ENCODE measurements at places on chromosomes 4 and X.

GRCh38 chr4:80911458-80911857, 119.0 kb upstream of the BMP3 start:
- no peak for DNase-seq

- no peak for DNase-seq
These were observed 2.0 kb downstream of the CLRN2 start for GRCh38 chr4:17516980-17517379.

DNA sequence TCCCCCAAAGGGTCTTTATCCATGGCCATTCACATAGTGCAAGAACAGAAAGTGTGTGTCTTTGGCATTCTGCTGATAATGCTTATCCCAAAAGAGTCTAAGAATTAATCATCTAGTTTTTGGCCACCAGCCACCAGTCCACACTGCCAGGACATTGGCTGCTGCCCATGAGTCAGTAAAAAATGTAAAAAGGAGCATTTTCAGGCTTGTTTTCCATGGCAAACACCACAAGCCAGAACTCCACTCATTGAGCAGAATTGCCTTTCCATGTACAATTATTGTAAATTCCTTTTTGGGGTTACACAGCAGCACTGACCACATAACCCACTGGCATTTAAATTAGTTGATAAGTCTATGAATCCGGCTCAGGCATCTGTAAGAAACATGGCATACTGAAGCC, 89.2 kb upstream of the PRDX4 start:
- no peak for DNase-seq

DNA sequence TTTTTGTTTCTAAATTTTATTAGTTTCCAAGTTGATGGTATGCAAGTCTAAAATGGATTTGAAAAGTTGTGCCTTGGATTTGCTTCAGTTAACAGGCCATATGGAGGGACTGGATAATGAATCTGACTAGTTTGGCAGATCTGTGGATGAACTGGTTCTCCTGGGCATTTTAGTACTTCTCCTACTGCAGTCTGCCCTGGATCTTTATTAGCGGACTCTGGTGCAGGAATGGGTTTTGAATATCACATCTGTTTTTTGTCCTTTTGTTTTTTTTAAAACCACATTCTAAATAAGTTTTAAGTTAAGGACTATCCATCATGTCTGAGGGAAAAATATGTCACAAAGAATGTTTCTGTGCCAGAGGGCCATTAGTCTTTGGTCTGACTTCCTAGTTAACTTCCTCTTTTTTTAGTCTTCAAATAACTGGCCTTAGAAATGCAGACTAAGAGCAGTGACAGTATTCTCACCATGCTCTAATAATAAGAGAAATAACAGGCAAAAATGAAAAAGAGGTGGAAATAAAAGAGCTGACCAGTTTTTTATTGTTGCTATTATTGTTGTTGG, 13.9 kb upstream of the DCK start:
- no peak for DNase-seq

GRCh38 chrX:124085063-124085462, 123.6 kb downstream of the STAG2 start:
- no peak for DNase-seq

DNA sequence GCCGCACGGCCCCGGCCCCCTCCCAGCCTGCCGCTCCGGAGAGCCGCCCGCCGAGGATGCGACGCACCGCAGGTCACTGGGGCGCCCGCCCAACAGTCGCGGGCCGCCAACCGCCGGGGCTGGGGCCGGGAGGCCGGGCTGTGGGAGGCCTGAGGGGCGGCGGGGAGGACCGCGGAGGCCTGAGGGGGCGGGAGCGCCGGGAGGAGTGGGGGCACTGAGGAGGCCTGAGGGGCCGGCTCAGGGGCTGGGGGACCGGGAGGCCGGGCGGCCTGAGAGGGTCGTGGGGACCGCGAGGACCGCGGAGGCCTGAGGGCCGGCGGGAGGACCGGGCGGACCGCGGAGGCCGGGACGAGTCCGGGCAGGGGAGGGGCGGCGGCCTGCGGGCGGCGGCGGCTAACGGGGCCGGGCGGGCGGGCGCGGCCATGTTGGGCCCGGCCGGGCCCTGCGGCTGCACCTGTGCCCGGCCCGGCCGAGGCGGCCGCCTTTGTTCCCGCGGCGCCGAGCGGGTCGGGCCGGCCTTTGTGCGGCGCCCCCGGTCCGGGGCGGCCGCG, 353 bp downstream of the NSD2 start:
- DNase-seq = peak; percentile 51

GRCh38 chr4:69095301-69095731, 958 bp upstream of the UGT2B7 start:
- DNase-seq = no peak

GRCh38 chrX:9279234-9279544, 185.7 kb upstream of the TBL1X start:
- DNase-seq = no peak

DNA sequence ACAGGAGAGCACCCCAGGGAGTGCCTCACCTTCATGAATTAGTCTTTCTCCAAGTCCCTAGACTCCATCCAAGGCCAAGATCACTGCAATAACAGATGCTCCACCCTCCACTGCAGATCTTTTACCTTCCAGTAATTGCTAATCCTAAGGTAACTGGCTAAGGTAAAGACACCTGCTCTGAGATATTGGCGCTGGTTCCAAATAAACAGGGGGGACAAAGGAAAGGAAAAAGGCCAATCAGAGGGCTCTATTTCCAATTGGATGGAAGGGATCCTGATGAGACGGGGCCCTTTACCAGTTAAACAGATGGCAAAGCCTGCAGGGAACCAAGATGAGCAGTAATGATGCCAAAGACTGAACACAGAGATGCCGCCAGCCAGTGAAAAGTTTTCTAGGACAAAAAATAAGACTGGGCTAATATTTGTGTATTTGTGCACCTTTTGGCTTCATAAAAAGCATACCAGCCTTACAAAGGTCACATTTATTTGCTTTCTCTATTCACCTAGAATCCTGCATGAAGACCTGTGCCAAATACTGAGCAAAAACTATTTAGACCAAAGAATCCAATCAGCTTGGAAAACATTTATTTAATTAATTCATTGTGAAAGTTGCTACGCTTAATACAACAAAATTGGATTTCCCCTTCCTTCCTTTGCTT, 148.5 kb downstream of the PPP3CA start:
- DNase-seq = peak; percentile 79

DNA sequence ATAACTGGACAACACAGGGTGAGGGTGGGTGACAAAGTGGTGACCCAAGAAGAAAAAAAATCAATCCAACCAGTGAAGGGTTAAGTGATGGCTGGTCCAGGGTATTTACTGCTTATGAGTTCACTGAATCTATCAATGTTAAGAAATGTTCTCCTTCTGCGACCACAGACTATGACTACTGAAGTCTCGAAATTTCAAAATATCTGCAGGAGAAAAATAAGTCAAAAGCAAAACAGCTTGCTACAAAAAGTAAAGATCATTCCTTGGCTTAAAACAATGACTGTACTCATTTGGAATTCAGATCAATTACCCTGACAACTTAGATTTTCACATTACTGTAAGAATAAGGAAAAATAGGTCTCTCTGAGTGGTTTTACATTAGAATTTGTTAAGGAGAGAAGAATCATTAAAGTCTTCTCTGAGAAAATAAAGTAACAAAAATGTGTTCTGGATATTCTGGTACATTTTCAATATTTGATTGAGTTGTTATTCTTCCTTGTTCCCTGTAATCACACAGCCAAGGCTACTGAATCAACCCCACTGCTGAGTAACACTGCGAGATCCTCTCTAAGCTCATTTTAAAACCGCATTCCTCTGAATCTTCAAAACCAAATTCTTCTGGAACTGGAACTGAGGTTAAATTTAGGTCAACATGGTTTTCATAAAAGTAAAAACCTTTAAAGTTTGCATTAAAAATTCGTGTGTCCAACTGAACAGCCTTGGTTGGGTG, 22.7 kb downstream of the SMPX start:
- DNase-seq = no peak

DNA sequence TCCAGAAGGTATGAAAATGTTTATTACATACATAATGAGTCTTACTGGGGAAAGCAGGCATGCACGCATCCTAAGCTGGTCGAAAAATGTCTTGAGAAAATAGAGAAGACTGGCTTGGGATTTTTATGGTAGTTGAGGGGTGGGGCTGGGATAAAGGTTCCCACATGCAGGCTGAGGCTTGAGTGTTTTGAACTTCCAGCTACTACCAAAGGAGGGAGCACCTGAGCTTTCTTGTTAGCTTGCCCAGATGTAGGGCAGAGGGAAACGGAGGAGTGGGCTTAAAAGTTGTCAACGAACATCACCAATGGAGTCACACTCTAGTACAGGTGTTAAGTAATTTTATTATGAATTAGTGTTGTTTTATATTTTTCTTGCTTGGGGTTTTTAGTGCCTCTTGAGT, 39.6 kb upstream of the SRPX start:
- DNase-seq = no peak

DNA sequence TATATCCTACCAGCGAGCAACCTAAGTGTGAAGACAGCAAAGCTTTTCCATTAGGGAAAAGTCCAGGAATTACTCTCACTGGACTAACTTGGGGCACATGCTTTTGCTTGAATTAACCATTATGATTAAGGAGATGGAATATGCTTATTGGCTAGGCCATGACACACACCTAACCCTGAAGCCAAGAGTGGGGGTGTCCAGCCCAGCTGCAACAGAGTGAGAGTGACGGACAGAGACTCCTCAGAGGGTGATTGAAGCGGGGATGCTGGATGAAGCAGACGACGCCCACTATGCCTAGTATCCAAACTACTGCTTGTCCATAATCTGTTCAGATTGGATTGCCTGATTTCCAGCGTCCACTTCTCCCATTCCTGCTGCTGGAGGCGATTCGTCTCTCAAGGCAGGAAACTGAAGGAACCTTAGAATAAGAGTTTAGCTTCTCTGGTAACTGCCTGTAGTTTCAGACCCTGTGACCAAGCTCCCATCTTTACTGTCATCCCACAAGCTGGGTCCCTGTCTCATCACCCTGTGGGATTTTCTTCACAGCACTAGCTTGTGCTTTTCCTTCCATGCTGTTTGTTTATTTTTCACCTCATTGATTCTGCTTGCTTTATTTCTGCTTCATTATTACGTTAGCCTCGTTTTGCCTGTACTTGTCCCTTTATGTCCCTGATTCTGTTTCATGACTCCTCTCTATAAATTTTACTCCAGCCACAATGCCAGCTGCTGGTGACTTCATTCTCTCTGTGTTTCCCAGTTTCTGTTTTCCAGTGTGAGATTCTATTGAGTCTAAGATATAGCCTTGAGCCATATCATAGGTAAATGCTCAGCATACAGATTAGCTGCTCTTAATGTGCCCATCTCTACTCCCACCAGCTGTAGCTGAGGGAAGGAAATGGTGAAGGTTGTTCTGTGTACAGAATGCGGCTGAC, 19.0 kb downstream of the FAM47E start:
- no peak for DNase-seq

DNA sequence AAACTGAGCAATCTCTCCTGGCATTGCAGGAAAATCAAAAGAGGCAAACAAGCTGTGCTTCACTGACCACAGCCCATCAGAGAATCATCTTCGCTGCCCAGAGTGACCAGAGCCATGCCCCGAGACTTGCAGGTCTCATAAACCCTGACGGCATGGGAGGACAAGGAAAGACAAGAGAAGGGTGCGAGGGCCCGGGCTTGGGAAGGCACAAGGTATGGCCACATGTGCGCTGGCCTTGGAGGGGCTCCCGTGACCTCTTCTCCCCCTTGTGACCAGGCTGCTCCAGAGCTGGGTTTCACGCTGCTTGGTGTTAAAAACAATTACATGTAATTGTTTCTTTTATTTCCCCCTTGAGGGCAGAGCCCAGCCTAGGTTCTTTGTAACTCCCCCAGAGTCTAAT, 20.8 kb downstream of the DCTD start:
- no peak for DNase-seq

- no peak for DNase-seq
These were observed 110.7 kb downstream of the WDFY3 start for GRCh38 chr4:84855774-84856173.

GRCh38 chr4:87912164-87913004, 63.1 kb upstream of the SPP1 start:
- DNase-seq = no peak

GRCh38 chrX:121195719-121196118, 148.3 kb downstream of the GLUD2 start:
- no peak for DNase-seq

DNA sequence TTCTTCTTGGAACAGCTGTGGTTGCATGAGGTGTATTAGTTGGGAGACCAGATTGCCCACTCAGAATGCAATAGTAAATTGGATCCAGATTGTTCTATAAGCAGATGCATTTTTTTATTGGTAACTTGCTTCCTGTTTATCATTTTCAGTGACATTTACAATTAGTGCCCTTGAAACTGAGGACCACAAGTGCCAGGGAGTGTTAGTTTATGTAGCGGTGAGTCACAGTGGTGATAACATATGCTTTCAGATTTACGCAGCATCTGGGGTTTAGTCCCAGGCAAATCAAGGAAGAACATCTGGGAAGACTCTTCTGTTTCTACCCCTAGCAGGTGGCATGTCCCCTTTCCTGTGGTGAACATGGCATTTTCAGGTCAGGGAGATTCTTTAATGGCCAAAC, 24.1 kb downstream of the FRMPD4 start:
- no peak for DNase-seq

- no peak for DNase-seq
These were observed 76.0 kb downstream of the INTS6L start for GRCh38 chrX:135596495-135596894.

GRCh38 chr4:26275281-26275680, 45.5 kb upstream of the RBPJ start:
- no peak for DNase-seq

DNA sequence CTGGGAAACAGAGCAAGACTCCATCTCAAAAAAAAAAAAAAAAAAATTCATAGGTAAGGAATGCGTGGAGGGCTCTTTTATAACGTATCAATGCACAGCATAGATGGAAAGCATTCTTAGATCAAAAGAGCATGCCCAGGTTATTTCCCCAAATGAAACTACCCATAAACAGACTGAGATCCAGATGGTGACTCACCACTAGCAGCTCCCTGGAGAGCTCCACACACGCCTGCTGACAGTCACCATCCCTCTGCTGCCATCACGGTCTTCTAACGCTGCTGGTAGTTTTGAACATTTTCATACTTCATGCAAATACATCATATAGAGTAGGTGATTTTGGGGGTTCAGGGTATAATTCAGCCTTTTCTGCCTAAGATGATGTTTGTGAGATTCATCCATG, 136.9 kb downstream of the ASMT start:
- DNase-seq = no peak

DNA sequence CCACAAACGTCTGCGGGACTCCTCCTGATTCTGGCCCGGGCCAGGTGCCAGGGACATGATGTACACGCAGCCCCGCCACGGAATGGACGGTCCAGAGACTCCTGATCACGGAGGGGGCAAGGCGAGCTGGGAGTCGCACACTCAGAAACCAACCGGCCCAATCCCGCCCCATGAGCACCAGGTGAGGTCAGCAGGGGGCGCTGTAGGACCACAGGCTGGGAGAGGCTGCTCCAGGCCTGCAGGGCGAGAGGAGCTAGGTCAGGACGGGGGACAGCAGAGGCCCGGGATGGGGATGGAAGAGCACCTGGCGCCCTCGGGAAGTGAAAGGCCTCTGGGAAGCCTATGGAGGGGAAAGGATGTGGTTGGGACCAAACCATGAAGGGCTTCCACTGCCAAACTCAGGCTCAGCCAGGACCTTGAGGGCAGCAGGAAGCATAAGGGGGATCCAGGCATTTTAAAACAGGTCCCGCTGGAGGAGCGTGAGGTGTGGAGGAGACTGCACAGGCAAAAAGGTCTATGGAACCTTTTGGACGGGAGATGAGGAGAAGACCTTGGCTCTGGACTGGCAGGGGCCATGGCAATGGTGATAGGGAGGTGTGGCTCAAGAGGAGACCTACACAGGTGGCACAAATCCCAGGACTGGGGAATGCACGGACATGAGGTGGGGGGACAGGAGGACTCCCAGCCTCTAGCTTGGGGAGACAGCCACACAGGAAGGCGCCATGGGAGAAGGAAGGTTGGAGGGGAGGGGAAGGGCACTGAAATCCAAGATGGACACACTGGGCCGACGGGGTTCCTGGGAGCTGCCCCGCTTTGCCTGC, 79.2 kb downstream of the MTMR1 start:
- DNase-seq = peak; percentile 42
